Dermis microvascular lymphatic vessel endothelial cell (primary cell): ENCODE measurements at places on chromosomes 3 and 15. TPM values are rescaled to one million over a fixed set of nuclear protein-coding genes. Genes with fewer than 3 reads are reported as not detected.

Gene IL12A
- total RNA-seq: 0.13 TPM in 1 of 2 replicates, not detected in the other

Gene GMPS
- total RNA-seq: 11.0 and 13.5 TPM in 2 replicates

Gene GOLGA8S
- 0.13 TPM in 1 of 2 replicates, not detected in the other for total RNA-seq

Gene GPR156
- total RNA-seq: under 0.01 TPM in 2 replicates

Gene TM4SF4
- not detected in 2 replicates for total RNA-seq

Gene LRRC31
- total RNA-seq: not detected in 2 replicates

Gene CLSTN2
- total RNA-seq: under 0.01 and 0.13 TPM in 2 replicates
